Smooth muscle cell of the pulmonary artery (primary cell): ENCODE measurements at places on chromosomes 11 and 22. TPM values are rescaled to one million over a fixed set of nuclear protein-coding genes. Genes with fewer than 3 reads are reported as not detected.

RGL4 gene
- total RNA-seq: not detected in 2 replicates

SAA4 gene
- not detected in 2 replicates for total RNA-seq

CCDC15 gene
- 0.99 and 1.3 TPM in 2 replicates for total RNA-seq

KDM2A gene
- 60.1 and 60.7 TPM in 2 replicates for total RNA-seq
